ENCODE measurements at places on chromosomes 12 and 14.

GRCh38 chr12:10101042-10101579 is 2.3 kb upstream of the CLEC1A start:
- no peak for DNase-seq

- no peak for DNase-seq
These were observed 108.8 kb downstream of the KITLG start for GRCh38 chr12:88471331-88472045.

GRCh38 chr14:33335366-33335765 is 396.7 kb downstream of the NPAS3 start:
- no peak for DNase-seq

GRCh38 chr14:85087201-85087600 is 442.7 kb upstream of the FLRT2 start:
- no peak for DNase-seq

DNA sequence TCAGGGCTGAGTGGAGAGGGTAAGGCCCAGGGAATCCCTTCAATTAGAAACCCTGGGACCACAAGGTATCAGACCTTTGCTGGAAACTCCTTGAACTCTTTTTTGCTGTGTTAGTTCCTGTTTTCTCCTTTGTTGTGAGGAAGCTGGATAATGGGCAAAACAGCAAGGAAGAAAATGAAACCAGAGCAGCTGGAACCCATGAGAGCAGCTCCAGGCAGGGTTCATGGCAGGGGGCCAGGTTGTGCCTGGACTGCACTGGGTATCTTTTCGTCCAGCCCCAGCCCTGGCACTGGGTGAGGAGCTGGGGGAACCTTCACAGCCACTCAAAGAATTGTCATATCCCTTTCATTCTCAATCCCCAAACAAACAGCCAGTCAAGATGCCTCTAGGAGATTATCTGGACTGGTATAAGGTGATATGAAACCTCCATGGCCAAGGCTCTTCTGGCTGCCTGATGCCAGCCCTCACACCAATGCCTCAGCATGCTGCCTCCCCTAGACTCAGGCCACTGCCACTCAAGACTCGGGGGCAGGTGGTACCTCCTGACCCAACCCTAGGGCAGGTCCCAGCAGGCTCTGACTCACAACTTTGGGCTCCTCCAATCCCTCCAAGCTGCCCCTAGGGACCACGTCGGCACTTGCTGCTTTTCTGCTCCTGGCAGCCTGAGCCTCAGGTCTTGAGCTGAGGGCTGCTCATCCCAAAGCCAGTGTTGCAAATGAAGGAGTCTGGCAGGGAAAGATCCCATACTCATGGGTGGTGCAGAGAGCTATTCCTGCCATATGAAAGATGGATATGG is 16.5 kb downstream of the FAM186B start:
- no peak for DNase-seq

GRCh38 chr12:131092901-131093603 is 139.3 kb downstream of the ADGRD1 start:
- DNase-seq = peak; percentile 20

DNA sequence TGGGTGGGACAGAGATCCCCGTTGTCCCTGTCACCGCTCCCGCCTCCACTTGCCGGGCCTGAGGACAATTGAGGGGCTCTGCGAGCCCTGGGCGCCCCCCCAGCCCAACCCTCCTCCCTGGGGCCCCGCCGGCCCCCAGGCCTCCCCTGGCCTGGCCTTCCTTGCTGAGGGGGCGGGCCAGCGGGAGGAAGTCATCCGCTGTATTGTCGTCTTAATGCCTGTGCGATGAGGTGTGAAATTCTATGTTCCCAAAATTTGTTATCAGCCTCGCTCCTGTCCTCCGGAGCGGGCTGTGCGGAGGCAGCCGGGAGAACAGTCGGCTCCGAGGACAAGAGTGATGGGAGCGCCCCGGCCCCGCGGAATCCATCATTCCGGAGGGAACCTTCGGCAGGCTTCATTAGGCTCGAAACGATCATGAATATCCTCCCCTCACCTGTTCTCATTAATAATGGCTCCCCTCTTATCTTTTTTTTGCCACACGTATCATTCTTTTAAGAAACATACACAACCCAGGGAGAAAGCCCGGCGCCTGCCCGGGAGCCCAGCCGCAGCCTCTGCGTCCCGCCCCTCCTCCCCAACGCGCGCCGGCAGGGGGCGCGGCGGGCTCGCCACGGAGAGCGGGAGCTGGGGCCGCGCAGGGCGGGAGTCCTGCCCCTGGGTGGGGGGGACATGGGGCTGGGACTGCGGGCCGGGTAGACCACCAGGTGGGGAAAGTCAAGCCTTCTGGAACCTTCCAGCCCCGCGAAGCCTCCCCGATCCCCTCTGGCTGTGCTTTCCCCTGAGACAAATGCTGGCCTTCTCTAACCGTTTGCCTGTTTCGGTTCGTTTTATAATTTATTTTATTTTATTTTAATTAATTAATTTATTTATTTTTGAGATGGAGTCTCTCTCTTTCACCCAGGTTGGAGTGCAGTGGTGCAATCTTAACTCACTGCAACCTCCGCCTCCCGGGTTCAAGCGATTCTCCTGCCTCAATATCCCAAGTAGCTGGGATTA is 17.1 kb upstream of the DLK1 start:
- DNase-seq = peak; percentile 18

DNA sequence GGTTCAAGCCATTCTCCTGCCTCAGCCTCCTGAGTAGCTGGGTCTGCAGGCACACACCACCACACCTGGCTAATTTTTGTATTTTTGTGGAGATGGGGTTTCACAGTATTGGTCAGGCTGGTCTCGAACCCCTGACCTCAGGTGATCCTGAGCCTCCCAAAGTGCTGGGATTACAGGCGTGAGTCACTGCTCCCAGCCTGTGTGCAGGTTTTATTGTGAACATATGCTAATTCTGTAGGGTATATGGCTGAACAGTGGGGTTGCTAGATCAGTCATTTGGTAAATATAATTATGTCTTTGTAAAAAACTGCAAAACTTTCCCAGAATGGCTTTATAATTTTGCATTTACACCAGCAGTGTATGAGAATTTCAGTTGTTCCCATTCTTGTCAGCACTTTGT is 85.9 kb downstream of the RCOR1 start:
- DNase-seq = no peak

GRCh38 chr14:21264025-21264801 is 5.0 kb downstream of the HNRNPC start:
- DNase-seq = no peak

GRCh38 chr14:48584031-48584430 is 908.6 kb upstream of the MDGA2 start:
- DNase-seq = no peak

DNA sequence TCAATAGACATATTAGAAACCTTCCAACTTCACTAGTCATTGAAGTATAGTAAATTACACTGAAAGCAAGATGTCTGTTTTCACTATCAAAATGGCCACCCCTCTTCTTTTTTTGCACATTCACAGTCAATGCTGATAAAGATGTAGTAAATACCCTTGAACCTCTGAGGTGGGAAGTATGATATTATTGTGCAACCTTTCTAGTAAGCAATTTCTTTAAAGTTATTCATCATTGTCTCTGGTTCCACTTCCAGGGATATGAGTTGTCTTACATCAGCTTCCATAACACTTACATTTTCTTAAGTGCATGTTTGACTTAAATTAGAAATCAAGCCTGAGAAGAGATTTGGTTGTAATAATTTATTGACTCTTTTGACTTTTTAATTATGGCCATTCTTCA is 453.9 kb upstream of the MGAT4C start:
- DNase-seq = no peak

- DNase-seq = no peak
These were observed 540 bp downstream of the PAX9 start for GRCh38 chr14:36662258-36662542.

- DNase-seq = no peak
These were observed 9.9 kb downstream of the TBK1 start for GRCh38 chr12:64461634-64462414.

GRCh38 chr14:75977582-75977943 is 4.2 kb downstream of the TGFB3 start:
- no peak for DNase-seq

DNA sequence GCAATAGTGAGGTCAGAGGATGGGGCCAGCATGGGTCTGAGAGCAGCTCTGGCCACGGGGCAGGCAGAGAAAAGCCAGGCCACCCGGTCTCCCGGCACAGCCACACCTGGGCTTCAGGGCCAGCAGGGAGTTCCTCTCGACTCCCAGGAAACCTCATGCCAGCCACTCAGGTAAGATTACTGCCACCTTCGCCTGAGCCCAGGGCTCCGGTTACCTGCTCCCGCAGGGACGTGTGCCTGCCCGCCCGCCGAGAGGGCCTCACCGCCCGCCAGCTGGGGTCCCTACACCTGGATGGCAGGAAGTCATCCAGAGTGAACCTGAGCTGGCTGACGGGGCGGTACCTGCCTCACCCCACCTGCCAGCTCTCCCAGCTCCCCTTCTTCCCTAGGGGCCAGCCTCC is 7.3 kb downstream of the JAG2 start:
- DNase-seq = no peak

DNA sequence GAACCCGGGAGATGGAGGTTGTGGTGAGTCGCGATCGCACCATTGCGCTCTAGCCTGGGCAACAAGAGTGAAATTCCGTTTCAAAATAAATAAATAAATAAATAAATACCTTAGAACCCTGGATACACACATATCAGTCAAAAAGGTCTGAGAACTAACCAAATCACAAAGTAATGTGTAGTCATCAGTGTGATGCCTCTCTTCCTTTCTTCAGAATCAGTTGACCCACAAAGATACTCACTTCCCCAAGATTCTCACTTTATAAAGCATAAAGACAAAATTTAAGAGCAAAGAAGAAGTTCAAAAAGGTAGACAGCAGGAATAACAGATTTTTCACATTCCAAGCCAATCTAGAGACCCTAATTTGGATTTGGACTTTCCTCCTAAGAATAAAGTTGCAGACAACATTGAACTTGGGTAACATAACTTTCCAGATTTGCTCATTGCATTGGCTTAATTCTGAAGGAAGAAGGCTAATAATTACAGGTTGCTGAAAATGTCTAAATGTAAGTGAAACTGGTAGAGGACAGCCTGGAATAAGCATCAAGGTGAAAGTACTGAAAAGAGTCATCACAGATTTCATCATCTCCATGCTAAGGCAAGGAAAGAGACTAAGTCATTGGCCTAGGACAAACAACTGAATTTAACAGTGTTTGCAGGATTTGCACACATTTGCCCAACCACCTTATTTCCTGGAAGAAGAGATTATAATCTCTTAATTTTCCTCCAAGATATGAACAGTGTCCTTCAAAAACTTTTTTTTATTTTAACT is 17.4 kb downstream of the TMED10 start:
- DNase-seq = no peak

DNA sequence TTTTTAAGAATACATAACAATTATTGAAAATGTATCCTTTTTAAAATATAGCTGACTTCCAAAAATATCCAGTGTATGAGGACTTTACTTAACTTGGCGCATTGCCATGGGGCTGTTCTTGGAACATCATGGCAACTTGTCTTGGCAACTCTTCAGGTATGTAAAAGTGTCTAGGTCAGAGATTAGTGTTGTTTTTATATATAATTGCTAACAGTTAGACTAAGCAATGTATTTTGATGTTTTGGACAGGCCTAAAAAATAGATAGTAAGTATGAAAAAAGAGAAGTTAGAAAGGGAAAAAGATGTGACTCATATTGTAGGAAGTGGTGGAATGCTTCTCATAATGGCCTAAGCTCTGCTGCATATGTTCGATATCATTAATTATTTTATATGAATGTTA is 70.9 kb downstream of the MON2 start:
- no peak for DNase-seq

GRCh38 chr12:28191051-28192048 is 1.1 kb downstream of the CCDC91 start:
- peak; percentile 16 for DNase-seq

All from activated CD4-positive, alpha-beta T cell treated with anti-CD3 and anti-CD28 coated beads, Interleukin-2, amount 10 ng/mL, durations not matched to agents 7 days and 5 days (primary cell).